ENCODE measurements at places on chromosomes 2 and 18.

DNA sequence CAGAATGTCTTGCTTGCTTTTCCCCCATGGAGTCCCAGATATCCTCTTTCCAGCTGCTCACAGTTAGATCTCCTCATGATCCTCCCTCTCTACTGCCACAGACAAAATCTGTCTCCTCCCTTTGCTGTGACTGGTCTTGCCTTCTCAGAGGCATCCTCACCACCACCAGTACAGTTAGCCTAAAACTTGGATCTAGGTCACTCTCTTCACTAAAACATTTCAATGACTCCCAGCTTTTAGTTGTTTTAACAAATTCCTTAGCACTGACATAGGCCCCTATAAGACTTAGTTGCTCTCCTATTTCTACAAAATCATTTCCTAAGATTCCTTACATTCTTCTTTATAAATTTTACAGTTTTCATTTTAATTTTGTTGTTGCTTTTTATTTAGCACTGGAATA is 734.2 kb upstream of the CHAC2 start:
- no peak for DNase-seq

GRCh38 chr2:5227062-5227699 is 465.0 kb upstream of the SOX11 start:
- DNase-seq, result no peak

DNA sequence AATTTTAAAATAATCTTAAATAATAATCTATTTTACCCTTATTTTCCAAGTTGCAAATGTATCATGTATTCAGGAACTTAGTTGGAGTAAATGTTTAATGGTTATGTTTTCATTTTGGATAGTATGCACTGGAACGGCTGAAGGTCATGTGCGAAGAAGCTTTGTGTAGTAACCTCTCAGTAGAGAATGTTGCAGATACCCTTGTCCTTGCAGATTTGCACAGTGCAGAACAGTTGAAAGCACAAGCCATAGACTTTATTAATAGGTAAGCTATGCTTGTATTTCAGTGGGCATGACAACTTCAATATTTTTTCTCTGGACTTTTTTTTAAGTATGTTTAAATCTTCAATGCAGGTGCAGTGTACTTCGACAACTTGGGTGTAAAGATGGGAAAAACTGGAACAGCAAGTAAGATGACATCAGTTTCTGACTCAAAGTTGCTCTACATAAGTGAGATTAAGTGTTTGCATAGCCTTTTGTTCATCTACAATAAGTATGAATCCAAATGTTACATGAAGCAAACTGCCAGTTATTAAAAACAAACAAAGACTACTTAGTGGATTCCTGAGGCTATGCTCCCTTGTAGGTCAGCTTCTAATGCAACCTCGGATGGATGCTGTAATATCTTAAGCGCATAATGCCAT is 63.1 kb downstream of the SPOPL start:
- DNase-seq, result no peak

DNA sequence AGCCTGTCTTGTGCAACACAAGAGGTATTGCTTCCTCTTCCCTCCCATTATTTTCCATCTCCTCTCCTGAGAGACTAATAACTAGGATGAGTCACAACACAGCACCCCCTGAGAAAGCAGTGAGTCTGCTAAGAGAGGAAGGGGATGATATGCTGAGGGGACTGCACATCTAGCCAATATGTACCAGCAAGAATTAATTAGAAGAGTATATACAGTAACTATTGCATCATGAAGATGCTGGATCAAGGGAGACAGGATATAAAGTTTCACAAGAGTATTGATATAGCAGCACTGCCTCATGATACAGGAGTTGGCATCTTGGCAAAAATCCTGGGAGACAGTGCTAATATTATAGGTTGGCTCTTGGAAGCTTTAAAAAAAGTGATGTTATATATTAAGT is 289.9 kb upstream of the RBMS1 start:
- DNase-seq, result no peak

GRCh38 chr2:227623226-227623625 is 5.9 kb downstream of the SCYGR4 start:
- no peak for DNase-seq

GRCh38 chr2:99960790-99961189 is 181.6 kb downstream of the AFF3 start:
- no peak for DNase-seq

- DNase-seq, result no peak
Observed at GRCh38 chr2:231383416-231384108, 11.9 kb upstream of the B3GNT7 start.

- no peak for DNase-seq
Observed at GRCh38 chr2:201127570-201127969, 11.6 kb downstream of the CFLAR start.

- DNase-seq, result no peak
Observed at GRCh38 chr2:196322973-196323810, 151.8 kb upstream of the STK17B start.

GRCh38 chr2:226489775-226490541 is 309.7 kb downstream of the IRS1 start:
- DNase-seq, result no peak

- no peak for DNase-seq
Observed at GRCh38 chr2:85852937-85853498, 35.8 kb downstream of the ST3GAL5 start.

DNA sequence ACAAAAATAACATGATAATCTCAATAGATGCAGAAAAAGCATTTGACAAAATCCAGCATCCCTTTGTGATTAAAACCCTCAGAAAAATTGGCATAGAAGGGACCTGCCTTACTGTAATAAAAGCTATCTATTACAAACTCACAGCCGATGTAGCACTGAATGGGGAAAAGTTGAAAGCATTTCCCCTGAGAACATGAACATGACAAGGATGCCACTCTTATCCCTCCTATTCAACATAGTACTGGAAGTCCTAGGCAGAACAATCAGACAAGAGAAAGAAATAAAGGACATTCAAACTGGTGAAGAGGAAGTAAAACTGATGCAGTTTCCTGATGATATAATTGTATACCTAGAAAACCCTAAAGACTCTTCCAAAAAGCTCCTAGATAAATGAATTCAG is 368.7 kb downstream of the RIT2 start:
- DNase-seq, result no peak

GRCh38 chr2:236847538-236848263 is 238.0 kb upstream of the COPS8 start:
- DNase-seq, result no peak

- DNase-seq, result no peak
Observed at GRCh38 chr2:1501038-1501851, 88.0 kb downstream of the TPO start.

DNA sequence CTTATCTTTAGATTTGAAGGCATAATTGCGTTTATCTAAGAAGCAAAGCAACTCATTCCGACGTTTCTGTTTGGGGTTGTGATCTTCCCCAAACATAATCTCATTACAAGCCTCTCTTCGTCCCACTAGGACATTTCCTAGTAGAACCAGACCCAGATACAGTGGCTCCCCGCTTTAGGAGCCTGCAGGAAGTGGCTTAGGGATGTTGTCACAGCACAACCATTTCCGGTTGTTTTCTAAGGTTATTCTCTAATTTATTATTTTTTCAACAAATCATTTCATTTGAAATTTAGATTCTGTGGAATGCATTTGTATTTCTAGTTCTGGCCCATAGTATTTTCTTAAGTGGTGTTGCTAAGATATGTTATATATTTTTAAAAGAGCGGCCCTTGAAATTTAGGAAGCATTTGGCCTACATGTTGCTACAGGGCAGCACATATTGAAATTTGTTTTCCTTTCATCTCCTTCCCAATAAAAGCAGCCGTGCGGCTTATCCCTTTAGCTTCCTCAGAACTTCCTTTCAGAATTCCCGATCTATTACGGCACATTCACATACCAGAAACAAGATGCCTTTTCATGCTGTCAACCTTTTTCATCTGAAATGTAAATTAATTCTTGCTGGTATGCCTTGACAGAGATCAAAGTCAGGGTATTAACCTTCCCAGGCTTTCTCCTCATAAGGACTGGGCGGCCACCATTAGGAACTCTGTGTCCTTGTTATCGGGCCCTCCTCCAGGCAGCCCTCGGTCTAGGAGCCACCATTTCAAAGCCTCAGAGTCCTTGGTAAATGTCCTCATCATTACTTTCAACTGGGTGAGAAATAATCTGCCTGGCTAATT is 210.9 kb upstream of the SP5 start:
- no peak for DNase-seq

GRCh38 chr18:41144441-41144840 is 810.6 kb upstream of the PIK3C3 start:
- no peak for DNase-seq

DNA sequence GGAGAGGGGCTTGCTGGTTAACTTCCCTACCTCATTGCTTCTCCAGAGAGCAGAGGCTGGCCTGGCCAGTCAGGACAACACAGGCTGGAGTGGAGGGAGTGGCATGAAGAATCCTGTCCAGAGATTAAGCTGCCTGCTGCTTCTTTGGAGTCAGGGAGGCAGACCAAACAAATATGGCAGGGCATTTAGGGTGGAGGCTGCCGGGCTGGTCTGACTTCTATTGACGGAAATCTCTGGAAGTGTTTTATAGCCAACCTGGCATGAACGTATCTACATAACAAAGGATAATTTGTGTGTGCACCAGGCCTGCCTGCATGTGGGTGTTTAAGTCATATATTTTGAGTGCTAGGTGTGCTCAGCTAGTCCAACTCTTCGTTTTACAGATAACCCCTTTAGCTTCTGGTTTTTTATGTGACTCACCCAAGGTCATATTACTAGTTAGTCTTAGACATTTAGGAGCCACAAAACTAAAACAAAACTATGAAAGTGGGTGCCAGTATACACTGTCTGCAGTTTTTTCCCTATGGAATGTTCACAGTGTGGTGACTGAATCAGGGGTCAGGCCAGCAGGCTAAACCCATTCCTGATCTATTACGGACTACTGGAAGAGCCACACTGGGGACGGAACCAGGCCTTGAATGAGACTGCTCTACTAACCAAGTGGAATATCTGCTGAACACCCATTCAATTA is 5.5 kb downstream of the NPC1 start:
- DNase-seq, result no peak

- no peak for DNase-seq
Observed at GRCh38 chr2:222232839-222233238, 66.0 kb downstream of the PAX3 start.

- no peak for DNase-seq
Observed at GRCh38 chr2:99827296-99827999, 314.9 kb downstream of the AFF3 start.

- DNase-seq, result no peak
Observed at GRCh38 chr2:238290715-238291549, 2.5 kb upstream of the PER2 start.

DNA sequence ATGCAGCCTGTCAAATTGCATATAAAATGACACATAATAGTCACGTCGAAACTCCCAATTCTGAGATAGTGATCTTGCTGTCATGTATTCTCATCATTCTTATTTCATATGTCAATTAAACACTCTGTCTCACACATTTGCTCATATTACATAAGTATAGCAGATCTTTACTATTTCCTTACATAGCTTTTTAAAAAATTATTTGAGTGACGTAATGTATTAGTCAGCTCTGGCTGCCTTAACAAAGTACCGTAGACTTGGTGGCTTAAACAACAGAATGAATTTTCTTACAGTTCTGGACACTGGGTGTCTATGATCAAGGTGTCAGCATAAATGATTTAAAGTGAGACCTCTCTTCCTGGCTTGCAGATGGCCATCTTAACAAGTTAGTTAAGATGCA is 1032.3 kb upstream of the NRXN1 start:
- DNase-seq, result no peak

DNA sequence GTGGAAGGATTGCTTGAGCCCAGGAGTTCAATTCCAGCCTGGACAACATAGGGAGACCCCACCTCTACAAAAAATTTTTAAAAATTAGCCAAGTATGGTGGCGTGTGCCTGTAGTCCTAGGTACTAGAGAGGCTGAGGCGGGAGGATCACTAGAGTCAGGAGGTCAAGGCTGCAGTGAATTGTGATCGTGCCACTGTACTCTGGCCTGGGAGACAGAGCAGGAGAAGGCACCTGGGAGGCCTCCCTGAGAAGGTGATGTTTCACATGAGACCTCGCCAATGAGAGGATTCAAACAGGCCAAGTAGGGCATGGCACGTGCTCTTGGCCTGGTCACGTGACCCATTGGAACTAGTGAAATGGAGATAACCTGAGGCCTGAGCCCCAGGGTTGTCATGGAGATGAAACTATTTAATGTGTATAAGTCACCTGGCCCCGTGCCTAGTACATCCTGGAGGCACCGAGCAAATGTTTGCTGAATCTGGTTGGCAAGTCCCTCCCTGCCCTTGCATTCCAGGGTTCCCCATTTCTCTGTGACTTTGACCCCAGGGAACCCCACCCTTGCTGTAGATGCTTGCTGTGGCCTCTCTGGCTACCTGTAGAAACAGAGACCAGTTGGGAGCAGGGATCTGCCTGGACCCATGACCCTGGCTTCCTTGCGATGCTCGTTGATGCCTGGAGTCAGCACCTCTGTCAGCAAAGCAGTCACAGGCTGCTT is 26.1 kb upstream of the ROCK2 start:
- DNase-seq, result no peak

GRCh38 chr2:11785611-11785940 is 39.1 kb downstream of the LPIN1 start:
- no peak for DNase-seq

DNA sequence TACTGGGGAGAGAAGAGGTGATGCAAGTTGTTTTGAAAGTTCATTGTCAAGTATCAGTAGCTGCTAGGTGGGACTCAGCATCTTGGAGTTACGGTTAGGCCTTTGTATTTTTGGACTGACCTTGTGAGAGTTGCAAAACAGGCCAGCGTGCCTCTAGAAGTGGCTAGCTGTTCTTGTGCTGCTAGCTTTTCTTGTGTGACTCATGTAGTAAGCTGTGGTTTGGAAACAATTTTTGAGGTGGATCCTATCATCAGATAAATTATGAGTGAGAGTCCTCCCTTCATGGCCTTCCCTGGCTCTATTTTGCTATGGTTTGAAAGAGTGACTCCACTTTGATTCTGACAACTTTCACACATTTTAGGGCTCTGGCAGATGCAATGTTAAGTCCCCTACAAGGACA is 409.2 kb upstream of the HS6ST1 start:
- DNase-seq, result no peak

DNA sequence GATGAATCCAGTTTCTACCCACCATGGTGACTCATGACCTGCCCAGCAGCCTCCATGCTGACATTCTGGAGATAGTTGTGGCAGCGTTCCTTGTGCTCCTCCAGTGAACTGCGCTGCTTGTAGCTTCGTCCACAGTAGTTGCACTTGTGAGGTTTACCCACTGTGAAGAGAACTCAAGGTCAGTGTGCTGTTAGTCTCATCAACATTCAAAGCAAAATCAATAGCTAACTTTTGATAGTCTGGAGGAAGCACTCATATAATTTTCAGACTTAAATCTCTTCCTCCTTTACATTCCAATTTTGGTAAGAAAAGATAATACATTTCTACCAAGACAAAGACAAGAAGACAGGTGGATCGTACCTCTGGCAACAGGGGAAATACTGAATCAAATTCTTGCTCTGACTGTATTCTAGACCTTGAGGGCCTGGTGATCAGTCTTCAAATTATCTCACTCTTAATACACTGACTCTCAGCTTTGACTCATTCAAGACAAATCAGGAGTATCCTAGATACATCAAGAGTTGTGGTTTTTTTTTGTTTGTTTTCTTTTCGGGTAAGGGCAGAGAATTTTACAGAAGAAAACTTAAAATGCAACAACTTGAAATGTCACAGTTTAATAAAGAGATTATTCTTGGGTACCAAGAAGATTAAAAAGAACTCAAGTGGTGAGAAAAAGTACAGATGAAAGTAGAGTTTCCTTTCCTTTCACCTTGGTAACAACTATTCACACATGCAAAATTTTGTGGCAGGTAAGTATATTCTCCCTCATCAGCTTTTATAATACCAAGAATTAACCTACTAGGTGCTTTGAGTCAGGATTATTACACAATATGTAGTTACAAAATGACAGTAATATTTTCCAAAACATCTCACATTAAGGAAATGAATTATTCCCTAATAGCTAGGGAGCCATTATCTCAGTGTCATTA is 129.2 kb downstream of the IKZF2 start:
- DNase-seq, result no peak

All from right hindlimb (tissue), 1 donor.